HEK293T (cell line): ENCODE measurements at places on chromosomes 12 and 14.
A peak's percentile ranks its signal among the peaks of the same experiment; 100 is the strongest.

GRCh38 chr12:11059041-11059440, 3.1 kb downstream of the TAS2R46 start:
- no peak for DNase-seq

DNA sequence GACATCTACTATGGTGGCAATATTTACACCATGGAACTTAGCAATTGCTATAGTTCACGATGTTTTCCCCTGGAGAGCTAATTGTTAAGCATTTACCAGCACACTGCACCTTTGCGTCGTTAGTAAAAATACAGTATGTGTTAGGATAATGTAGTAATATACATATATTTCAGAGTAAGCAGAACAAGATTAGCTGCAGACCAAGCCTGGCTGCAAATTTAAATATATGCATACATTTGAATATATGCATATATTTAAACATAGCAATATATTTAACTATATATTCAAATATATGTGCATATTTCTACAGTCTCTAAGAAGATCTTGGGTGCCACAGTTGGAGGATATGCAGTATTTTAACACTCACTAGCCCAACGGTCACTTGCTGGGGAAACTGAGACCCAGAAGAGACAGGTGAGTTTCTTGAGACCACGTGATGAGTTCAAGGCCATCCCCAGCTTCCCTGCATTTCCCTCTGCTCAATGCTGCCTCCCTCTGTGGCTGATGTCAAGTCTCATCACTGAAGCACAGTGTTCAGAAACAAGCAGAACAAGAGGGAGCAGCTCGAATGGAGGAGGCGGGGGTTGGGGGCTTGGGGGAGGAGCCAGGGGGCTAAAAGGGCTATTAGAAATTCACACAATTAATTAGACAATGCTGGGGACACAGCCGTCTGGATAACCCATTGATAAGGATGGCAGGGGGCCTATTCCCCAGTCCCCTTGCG, 708.0 kb downstream of the MED13L start:
- DNase-seq, result peak; percentile 17

- DNase-seq, result no peak
Measured at GRCh38 chr14:61342932-61343331, 21.6 kb downstream of the PRKCH start.

GRCh38 chr12:121590476-121591143, 9.8 kb upstream of the KDM2B start:
- no peak for DNase-seq

GRCh38 chr14:69712599-69713088, 54.3 kb upstream of the SRSF5 start:
- no peak for DNase-seq

GRCh38 chr14:99684410-99684934, 374 bp downstream of the CYP46A1 start:
- no peak for DNase-seq

DNA sequence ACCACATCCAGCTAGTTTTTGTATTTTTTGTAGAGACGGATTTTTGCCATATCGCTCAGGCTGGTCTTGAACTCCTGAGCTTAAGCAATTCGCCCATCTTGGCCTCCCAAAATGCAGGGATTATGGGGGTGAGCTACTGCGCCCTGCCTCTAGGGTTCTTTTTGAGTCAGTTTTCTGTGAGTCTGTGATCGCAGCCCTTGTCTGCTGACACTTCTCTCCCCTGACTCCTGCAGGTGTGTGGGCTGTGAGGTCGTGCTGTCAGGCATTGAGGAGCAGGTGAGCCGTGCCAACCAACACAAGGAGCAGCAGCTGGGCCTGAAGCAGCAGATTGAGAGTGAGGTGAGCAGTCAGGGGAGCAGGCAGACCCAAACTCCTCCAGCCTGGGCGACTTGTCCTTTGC, 6.3 kb downstream of the COPS7A start:
- no peak for DNase-seq

GRCh38 chr14:64454671-64455070, 10.6 kb upstream of the AKAP5 start:
- DNase-seq, result no peak

DNA sequence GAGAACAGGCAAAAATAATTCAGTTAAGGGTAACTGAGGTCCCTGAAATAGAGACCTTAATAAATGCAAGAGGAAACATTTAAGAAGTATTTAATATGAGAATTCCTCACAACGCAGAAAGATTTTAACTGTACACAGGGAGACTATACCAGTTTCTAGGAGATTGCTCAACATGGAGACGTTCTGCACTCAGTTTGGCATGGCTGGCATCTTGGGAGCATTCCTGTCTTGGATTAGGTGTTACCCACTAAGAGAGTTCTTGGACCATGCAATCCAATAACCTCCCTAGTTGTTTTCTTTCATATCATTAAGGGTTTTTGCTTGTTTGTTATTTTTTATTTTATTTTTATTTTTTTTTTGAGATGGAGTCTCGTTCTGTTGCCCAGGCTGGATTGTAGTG, 302.4 kb downstream of the NELL2 start:
- DNase-seq, result no peak

DNA sequence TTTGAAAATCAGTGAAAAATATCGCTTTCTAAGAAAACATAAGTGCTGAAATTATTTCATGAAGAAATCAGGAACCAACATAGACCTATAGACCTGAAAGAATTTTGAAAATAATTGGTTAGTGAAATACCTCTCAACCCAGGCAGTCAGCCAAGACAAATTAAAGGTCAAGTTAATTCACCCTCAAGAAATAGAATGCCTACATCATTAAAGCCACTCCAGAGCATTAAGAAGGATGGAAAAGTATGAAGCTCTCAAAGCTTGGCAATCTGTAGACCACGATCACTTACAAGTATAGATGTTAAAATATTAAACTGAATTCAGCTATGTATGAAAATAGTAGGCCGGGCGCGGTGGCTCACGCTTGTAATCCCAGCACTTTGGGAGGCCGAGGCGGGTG, 48.3 kb downstream of the SFSWAP start:
- DNase-seq, result no peak

DNA sequence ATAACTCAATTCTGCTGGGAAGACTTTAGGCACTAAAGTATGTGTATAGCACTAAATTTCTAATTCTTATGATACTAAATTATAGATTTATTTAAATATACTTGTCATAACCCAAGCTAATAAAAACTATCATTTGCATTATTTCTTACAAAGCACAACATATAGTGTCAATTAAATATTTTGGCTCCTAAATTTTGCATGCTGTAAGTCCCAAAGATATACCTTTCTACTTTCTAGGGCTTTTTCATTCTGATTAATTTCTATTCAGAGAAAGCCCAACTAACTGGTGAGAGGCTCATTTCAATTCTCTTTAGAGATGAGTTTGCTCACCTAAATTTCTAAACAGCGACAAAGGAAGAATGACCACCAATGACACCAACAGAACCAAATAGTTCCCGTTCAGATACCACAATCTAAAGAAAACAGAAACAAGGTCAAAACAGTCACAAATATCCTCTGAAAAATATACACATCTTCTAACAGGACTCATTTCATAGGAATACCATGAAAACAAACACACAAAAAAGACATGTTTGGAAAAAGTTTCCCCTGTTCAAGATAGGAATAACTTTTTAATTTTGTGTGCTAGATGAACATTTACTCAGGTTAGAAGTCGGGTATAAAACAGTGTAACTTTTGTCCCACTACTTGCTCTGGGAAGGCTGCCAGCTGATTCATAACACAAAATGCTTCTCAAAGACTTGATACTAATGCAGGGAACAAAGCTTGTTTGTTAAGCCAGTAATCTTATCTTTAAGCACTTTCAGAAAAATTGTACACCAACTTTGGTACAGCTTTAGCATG, 7.6 kb downstream of the SLC38A2 start:
- no peak for DNase-seq

- DNase-seq, result no peak
Measured at GRCh38 chr14:43677581-43677980, 829.5 kb downstream of the FSCB start.

DNA sequence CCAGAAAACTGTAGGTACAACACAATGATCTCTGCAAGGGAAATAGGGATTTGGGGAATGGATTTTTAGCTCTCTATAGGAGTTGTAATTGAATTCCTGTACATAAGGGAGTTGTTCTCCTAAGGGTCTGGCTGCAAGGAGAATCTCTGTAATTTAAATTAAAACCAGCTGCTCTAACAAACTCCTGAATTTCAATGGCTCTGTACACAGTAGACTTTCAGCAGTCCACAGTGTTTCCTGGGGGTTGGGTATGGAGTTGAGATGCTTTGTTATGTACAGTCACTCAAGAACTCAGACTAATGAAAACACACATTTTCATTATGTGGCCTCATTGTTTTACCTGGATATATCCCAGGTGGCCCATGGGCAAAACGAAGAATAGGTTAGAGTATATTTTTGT, 93.2 kb downstream of the NAV3 start:
- DNase-seq, result no peak

GRCh38 chr12:50314636-50315312, 31.5 kb upstream of the LIMA1 start:
- peak; percentile 68 for DNase-seq

DNA sequence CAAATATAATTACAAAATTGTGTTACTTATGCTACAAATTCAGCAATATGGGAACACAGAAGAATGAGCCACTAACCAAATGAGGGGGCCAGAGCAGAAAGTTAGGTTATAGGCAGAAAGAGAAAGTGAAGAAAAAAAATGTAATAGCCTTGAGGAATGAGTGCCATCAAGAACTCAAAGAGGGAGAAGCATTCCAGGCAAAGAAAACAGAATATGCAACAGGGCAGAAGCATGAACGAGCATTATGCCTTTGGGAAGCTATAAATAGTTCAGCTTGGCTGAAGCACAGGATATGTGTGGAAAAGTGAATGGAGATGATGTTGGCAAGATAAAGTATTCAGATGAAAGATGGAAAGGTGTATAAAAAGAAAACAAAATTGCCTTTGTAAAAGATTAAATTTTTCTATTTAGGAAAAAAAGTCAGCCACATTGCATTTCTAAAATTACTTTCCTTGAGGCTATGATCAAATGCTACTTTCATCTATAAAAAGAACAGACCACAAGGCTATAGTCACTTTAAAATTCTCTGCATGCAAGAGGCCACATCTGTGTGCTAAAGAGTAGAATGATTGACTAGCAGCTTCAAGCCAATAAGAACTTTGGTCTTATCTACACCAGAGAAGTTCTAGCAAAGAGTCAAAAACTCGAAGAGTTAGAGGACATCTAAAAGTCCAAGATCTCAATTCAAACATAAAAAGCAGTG, 193.6 kb upstream of the GARIN6 start:
- no peak for DNase-seq

DNA sequence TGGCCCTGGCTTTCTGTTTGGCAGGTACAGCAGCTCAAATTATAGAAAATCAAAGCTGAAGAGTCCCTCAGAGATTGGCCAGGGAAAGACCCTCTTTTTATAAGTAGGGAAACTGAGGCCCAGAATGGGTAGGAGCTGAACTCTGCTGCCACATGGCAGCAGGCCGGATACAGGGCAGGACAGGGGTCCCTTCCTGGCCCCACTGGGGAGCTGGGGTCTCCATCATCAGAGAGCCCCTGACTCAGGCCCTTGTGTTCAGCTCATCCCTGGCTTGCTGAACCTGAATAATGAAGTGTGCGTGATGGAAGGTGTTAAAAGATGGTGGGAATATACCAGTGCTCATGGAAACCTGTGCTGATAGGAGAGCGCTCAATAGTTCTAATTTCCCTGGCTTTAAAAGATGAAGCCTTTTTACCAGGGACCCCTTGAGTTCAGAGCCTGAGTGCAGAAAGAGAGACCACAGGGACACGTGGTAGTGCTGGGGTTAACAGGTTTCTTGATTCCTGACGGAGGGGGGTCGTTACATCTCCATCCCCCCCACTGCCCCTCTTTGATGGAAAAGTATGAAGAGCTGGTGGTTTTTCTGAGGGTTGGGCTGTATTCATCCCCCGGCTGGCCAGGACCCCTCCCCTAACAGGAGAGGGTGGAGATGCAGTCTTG, 4.4 kb downstream of the DLK1 start:
- DNase-seq, result no peak

GRCh38 chr14:100679153-100679552, 47.5 kb upstream of the DLK1 start:
- DNase-seq, result no peak

DNA sequence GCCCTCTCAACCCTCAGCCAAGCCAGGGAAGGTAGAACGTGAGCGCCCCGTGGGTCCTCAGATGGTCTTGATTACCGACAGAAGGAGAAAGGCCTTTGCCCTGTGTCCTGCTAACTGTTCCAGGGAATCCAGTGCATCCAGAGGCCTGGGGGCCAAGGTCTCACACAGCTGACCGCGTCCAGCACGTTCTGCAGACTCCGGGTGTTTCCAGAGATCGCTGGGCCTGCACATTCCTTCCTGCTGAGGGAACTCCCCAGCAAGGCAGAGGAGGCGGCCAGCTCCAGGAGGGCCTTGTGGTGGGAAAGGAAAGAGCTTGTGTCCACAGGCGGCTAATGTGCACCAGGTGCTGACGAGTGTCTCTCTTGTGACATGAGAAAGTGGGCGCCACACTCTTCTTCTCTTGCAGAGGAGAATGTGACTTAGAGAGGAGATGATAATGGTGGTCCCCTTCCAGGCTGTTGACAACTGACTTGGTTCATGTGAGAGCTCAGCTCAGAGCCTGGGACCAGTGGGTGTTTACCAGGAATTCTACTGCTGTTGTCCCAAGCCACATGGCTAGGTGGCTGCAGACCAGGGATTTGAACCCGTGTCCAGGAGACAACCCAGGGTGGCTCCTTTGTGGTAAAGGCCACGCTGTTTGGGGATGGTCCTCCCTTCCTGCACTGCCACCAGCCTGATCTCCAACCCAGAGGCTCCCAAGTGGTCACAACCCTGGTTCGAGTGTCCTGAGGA, 46.8 kb upstream of the DLK1 start:
- no peak for DNase-seq

- DNase-seq, result no peak
Measured at GRCh38 chr12:55058082-55058481, 38.3 kb downstream of the NEUROD4 start.

- DNase-seq, result no peak
Measured at GRCh38 chr12:15687583-15687982, 101.6 kb downstream of the EPS8 start.

DNA sequence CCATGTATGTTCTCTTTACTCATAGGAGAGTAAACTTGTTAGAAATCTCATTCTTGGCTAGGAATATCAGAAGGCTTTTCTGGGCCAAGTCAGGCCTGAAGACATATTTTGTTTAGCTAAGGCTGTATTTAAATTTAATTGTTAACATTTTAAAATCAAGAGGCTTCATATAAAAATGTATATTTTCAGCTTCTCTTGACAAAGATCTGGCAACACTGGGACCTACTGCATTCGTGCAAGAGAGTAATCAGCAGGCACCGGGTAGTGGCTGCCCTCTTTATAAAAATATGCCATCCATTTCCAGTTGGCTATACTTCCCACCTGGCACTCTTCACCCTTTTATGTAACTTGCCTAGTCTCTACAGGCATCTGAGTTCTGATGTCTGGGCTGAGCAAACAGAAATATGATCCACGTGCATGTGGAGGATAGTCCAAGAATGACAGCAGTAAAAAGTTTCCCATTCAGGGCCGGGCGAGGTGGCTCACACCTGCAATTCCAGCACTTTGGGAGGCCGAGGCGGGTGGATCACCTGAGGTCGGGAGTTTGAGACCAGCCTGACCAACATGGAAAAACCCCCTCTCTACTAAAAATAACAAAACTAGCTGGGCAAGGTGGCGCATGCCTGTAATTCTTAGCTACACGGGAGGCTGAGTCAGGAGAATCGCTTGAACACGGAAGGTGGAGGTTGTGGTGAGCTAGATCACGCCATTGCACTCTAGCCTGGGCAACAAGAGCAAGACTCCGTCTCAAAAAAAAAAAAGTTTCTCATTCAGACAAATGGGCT, 2.0 kb upstream of the SOS2 start:
- peak; percentile 12 for DNase-seq

- no peak for DNase-seq
Measured at GRCh38 chr12:48110691-48111311, 4.9 kb upstream of the SENP1 start.
